ENCODE measurements at places on chromosomes 11 and 22.

GRCh38 chr11:494761-495536, 12.1 kb downstream of the RNH1 start:
- no peak for DNase-seq

GRCh38 chr22:32533265-32534111, 58.9 kb downstream of the FBXO7 start:
- DNase-seq = no peak

DNA sequence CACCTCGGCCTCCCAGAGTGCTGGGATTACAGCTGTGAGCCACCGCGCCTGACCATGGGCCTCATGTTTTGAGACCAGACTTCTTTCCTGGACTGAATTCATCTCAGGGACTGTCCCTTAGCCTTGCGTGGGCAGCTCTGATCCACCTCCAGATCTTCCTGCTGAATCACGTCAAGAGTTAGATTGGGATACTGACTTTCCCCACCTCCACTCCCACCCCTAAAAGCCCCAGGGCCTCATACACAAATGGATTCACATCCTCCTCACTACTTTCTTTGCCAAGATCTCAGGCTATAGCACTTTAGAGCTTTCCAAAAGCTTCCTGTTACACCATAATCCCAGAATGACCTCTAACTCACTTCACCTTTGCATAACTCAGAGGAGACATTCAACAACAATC, 12.1 kb downstream of the CCDC87 start:
- no peak for DNase-seq

DNA sequence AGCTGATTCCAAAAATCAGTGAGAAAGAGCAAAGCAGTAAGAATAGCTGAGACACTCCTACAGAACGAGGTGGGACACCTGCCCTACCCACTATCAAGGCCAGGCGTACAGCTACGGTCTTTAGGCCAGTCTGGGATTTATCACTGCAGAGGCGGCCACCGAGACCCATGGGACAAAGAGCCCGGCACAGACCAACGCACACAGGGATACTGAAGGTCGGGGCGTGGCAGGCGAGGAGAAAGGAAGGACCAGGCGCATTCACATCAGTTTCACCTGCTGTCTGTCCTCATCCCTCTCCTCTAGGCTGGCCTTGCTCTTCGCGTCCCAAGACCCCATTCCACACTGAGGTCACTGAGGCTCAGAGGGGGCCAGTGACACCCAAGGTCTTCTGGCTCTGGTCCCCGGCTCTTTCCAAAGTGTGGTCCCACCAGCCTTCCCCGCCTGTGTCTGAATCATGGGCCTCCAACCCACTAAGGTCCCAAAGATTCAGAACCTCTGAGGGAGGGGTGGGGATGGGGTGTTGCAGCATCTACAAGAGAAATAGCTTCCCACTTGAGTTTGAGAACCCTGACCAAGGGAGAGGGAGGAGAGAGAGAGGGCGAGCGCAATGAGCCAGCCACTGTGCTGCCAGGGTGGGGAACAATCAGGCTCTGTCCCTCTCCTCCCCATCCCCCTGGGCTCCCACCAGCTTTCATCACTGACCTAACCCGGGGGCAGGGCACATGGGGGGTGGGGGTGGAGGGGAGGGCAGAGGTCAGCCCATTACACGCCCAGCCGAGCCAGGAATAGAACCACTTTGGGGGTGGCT, 7.2 kb upstream of the PICK1 start:
- no peak for DNase-seq

GRCh38 chr11:126791446-126791845, 209.1 kb downstream of the KIRREL3 start:
- DNase-seq = no peak

DNA sequence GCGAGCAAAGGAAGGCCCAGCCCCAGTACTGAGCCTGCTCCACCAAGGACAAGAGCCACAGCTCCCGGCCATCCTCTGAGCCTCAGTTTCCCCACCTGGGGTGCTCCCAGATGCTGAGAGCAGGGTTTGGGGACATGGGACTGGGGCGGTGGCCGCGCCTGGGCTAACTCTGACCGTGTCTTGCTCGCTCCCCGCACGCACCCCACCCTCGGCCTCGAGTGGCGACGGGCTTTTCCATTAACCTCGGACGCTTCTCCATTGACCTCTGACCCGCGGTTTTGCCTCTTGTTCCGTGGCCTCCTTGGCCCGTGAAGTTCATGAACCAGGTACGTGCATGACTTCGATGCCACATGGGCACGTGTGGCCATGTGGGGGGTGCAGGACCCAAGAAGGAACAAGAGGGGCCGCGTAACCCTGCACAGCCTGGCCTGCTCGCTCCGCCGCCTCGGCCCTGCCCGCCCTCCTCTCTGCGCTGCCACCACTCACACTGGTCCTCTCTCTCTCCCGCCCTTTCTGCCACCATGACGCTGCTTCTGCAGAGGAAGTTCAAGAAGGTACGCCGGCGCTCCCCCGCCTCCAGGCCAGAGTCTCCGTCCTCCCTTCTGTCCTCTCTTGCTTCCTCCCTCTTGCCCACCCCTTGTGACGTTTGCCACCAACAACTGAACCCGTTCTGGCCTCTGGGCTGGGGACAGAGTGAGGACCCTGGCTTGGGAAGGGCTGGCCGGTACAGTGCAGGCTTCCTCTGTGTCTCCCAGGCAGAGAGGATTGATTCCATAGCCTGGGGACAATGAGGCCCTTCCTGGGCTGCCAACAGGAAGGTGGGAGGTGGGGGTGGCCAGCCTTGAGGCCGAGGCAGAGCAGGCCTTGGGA, 6.9 kb downstream of the TNNT3 start:
- DNase-seq = no peak

GRCh38 chr11:116881143-116881542, 43.7 kb upstream of the APOA1 start:
- DNase-seq = no peak
